ENCODE measurements at places on chromosomes 1 and 21.

DNA sequence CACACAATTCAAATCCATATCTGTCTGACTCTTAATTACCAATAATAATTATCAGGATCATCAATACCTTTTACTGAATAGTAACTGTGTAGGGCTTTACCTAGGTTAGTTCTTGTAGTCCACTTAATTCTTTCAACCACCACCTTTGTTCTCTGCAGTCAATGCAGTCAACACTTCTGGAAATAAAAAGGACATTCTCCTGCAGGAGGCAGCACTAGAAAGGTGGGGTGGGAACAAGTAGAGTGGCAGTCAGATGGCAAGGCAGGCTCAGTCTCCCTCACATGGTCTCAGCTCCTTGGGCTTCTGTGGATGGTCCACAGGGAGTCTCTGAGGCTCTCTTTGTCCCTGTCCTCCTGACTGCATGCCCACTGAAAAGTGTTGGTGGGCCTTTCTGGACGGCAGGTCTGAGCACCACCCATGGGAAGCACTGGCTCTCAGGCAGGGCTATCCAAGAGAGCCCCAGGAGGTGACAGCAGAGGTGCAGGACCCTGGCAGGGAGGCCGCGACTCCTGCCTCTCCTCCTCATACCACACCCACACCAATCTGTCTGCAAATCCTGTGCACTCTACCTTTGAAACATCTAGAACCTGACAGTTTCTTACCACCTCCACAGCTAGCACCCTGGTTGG, 237.3 kb downstream of the FOXD2 start:
- no peak for DNase-seq

- DNase-seq, result no peak
These were observed 91.4 kb upstream of the TPTE start for GRCh38 chr21:10430005-10430404.

DNA sequence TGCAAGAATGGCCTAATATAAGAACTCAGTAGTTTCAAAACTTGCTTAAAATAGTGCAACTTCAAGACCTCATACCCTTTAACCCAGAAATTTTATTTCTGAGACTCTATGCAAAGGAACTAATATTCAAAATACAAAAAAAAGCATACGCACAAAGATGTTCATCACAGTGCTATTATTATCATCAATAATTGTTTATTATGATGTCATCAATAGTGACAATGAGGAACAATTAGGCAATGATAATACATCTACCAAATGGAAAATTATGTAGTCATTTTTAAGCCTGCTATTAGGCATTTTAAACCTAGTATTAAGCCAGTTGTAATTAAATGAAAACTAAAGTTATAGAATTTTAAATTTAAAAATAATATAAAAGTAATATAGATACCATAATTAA, 3.3 kb downstream of the TTLL7 start:
- no peak for DNase-seq

DNA sequence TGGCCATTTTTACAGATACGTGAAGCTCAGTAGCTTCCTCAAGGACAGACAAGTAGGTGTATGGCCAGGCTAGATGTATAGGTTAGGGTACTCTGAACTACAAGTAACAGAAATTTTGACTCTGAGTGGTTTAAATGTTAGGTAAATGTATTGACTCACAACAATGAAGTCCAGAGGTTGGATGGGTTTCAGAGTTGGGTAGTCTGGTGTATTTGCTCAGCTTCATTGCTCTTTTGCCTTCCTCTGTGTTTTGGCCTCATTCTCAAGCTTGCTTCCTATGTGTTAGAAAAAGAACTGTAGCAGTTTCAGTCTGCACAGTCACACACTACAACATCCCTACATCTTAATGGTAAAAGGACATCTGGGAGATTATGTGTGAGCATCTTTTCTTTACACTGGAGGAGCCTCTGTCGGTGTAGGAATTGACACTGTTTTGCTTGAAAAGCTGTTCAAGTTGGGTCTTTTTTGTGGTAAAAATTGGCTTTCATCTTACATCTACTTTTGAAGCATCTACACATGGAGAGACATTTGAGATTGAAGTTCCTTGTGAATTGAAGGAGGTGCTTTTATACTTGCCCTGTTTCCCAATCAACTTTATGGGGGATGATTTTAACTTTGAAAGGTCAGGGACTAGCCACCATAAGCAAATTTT, 64.4 kb downstream of the MAST2 start:
- DNase-seq, result no peak

GRCh38 chr1:89821322-89822108, 683 bp downstream of the LRRC8D start:
- peak; percentile 77 for DNase-seq

DNA sequence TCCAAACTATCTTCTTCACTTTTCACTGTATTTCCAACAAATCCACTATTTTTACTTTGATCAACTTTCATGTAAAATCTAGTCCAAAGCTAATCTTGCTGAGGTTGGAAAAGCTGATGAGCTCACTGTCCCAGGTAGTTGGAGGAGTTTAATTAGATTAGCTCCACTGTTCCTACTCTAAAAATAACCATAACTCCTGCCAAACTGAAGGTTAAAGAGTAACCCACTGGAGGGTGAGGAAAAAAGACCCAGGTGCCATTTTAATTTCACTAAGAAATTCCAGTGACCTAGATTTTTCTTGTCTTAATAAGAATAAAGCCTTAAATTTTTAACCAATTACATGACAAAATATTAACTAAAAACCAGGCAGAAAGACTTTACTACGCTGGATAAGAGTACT, 15.3 kb downstream of the DCAF8 start:
- no peak for DNase-seq

DNA sequence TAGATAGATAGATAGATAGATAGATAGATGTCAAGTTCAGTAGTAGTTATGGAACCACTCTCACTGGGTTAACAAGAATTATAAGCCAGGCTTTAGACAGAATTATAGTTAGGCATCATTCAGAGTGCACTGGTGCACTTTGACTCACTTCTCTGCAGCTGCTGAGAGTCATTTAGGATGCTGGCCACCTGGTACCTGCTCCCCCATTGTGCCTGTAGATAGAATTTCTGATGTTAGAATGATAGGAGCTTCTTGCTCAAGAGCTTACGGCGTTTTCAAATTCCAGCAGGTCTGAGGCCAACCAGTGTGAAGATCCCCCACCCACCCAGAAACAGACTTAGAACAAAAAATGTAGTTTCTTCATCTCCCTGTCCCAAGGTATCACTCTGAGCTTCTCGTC, 107.8 kb upstream of the HMCN1 start:
- DNase-seq, result no peak

GRCh38 chr1:224058303-224058702, 55.6 kb upstream of the FBXO28 start:
- DNase-seq, result no peak

- DNase-seq, result no peak
These were observed 82.1 kb downstream of the MT1HL1 start for GRCh38 chr1:236922190-236922589.

DNA sequence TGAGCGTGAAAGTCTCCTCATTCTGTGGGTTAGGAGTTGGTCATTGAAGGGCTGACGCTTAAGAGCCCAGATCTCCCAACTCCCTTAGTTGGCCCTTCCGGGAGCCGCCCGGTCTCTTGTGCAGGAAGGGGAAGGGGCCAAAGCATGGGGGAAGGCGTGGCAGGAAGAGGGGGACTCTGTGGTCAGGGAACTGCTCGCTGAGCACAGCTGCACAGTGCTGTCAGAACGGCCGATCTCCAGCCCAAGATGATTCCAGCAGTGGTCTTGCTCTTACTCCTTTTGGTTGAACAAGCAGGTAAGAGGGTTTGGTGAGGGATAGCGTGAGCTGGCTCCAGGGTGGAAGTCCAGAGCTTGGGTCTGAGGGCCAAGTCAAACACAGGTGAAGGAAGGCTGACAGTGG, at the start of gene FCER1G:
Gene FCER1G, plus strand, starts transcription at position 220 of the 400 bp plus-strand sequence. Its CDS starts 27 bp downstream, at position 247.
- no peak for DNase-seq

DNA sequence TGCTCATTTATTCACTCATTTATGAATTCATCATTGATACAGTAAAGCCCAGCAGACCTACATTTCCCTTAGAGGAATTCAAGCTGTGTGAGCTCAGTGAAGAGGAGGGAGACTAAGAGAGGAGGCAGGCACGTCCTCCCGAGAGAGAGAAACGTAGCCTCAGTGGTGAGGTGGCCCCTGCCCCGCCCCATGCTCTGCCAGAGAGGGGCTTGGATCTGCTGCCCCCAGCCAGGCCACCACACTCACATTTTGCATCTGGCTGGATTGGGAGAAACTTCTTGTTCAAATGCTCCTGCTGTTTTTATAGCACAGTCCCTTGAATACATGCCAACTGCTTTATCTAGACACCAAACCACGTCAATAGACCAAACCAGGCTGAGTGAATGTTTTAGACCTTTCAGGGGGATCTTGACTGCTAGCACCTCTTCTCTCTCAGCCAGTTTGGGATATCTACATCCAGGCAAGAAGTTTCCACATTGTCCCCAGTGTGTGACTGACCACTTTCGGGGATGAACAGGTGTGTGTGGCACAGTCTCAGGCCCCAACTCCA, 67.7 kb upstream of the AJAP1 start:
- DNase-seq, result no peak

DNA sequence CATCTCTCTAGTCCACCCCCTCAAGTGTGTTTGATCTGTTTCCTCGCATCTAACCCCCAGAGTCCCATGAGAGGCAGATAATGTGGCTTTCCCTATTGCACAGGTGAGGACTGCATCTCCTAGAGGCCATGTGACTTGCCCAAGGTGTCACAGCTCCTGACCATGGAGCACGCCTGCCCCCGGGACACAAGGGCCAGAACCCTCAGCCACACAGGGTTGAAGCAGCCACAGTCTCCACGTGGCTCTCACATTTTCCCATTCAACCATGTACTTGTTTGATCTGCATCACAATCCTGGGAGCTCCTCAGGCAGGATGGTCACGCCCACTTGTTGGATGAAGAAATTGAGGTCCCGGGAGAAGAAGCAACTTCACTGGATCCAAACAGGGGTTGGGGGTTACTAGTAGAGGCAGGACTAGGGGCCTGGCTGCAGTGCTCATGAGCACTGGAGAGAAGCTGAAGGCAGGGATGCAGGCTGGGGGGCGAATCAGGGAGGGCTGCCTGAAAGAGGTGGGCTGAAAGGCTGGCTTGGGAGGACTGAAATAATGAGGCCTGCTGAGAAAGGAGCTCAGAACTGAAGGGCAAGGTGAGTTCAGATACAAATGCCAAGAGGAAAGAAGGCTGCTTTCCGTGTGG, 207.9 kb downstream of the PTPRU start:
- no peak for DNase-seq

DNA sequence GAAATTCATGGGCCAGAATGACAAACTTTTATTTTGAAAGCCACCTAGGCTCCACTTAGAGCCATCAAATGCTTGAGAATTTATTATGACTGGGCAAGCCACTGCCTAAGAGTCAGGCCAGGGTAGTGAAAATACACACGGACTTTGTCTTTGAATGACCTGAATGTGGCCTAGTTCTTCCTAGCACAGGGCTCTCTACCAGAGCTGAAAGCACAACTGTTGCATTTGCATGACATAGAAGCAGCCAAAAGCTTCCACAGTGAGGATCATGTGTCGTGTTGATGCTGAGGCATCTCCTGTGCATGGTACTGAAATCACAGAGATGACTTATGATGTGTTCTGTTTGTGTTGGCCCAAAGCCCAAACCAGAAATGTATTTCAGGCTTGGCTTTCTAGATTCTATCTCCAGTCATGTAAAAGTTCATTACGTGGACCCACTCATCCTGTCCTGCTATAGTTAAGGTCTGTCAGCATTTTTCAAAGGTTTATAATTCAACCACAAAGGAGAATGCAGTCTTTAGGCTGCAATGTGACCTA, 164.0 kb upstream of the UBE2U start:
- DNase-seq, result no peak

GRCh38 chr21:25999921-26000582, 170.5 kb downstream of the APP start:
- DNase-seq, result peak; percentile 31

DNA sequence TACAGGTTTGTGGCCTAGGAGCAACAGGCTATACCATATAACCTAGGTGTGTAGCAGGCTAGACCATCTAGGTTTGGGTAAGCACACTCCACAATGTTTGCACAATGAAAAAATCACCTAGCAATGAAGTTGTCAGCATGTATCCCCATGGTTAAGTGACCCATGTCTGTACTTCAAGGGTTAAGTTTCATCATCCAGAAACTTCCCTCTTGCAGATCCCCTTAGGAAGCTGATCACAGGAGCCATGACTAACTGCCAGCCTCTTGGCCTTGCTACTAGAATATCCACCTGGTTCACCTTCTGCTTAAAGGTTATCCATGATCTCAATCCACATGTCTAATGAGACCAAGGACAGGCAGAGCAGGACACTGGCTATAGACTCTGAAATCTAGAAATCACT, 3.5 kb upstream of the UBXN10 start:
- DNase-seq, result no peak

DNA sequence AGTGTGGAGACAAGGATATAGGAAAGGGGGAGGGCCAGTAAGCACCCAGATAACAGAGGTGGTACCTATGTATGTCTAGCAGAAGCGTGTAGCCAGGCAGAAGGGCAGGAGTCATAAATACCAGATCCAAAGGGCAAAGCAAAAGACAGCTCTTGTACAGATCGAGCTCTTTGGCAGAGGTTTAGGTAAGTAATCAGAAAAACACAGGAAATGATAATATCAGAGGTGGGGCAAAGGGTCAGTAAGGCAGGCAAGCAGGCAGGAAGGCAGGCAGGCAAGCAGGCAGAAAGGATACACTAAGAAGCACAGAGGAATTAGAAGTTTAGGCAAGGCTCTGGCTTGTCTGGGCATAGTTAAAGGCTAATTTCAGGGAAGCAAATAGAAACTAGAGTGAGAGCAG, 22.7 kb upstream of the SLFNL1 start:
- DNase-seq, result no peak

DNA sequence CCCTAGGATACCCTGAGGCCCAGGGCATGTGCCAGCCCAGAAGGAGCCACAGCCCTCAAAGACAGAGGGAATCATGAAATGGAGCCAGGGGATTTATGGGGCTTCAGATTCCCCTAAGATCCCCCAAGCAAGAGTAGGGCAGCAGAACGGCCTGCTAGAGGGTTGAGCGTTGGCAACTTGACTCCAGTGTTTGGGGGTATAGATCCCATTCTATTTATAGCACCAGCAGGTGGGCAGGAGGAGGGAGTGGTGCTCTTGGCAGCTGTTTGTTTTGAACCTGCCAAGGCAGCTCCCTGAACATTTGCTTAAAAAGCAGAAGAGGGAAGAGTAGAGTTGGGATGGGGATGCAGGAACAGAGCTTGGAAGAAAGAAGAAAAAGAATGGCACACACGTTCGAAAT, 33.7 kb downstream of the GLUL start:
- no peak for DNase-seq

DNA sequence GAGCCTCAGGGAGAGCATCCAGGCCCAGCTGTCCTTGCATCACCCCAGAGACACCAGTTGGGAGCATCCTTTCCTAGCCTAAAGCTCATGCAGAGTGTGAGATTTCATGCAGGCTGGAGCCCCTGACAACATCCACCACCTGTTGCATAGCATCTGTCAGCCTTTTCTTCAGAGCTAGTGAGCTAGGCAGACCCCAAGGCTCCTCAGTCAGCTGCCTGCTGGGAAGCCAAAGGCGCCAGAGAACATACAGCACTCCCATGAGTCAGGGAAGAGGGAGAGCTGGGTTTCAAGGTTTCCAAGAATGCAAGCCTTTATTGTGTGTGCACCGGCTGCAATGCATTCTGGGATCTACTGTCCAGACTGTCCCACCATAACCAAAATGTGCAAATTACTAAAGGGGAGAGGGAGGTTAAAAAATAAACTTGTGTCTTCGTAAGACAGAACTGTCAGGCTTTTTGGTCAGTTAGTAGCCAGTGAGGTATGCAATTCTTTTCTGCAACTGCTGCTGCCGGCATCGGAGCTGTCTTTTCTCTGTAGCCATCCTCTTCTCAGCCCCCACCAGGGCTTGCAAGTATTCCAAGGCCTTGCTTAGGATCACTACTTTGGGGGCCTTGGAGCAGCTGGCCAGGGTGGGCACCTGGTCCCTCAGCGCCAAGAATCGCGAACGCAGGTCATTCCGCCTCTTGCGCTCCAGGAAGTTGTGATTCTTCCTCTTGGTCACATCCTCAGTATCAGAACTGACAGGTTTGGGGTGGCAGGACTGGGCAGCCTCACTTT, 4.6 kb downstream of the MYCL start:
- no peak for DNase-seq

Data from Peyer's patch (tissue), 4 donors.